Activated CD4-positive, alpha-beta T cell treated with anti-CD3 and anti-CD28 coated beads, Interleukin-2, Interleukin-6, amounts not matched to agents 100 ng/mL and 50 ng/mL, durations not matched to agents 16 hours and 8 hours (primary cell): ENCODE measurements at places on chromosomes 12 and 14.
A peak's percentile ranks its signal among the peaks of the same experiment; 100 is the strongest.

DNA sequence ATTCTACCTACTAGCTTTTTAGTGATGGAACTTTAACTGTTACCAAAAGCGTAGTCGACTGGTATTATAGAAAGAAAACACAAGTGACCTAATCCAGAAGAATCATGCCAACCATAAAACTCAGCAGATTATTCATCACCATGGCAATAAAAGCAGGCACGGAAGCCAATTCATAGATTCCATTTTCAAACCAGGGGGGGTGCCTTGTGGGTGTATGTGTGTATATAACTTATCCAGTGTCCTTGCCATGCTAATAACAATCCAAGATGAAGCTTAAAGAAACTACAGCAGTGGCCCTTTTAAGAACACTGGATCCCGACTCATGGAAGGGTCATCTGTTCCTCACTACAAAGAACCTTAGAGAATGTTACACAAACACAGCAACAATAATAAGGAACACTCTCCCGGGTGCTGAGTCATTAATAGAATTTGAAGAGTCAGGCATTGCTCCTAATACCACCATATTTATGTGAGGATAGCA is 61.0 kb downstream of the EPS8 start:
- no peak for DNase-seq

DNA sequence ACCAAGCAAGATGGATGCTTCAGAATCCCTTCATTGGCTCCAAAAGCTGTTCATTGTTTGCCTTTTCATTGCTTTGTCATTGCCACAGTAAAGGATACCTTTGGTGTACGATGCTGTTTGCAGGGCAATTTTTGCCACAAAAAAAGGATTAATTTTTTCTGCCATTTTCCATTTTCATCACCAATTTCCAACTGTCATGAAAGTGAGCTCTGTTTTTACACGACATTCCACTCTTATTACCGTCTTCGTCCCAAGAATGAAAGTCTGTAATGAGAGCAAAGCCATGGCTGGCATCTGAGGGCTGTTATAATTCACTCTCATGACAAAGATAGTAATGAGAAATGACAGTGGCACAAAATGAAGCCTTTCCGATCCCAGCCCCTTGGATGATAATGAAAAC is 272.7 kb upstream of the DCN start:
- DNase-seq = no peak

DNA sequence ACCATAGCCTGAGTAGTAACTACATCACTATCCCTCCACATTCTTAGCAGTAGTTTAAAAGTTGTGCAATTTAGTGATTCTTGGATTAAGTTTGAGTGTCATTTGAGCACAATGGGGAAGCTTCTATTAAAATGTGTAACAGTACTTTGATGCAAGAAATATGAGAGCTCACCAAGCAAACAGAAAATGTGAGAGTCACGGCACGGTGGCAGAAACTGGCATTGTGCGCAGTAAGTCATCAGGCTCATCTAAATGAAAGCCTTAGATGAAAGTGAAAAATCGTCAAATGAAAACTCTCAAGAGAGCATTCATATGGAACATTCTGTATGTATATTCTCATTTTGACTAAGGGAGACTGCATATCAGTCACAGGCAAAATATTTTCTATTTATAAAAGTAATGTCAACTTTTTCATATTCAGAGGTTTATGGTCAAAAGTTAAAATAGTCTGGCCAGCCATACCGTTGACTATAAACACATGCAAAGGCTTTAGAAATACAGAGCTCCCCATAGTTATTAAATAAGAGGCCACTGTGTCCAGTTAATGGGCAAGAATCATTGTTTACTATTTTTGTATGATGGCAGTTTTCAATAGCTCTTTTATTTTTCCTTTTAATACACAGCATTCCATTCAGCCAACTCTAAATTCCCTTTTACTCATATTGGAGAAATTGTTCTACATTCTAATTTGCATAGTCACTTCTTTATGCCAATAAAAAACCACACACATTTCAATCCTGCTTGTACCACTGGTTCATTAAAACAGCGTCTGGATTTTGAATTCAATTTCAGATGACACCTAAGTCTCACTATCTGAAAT is 167.9 kb downstream of the PRKD1 start:
- no peak for DNase-seq

GRCh38 chr14:55277972-55278740 is 6.9 kb downstream of the FBXO34 start:
- DNase-seq = peak; percentile 38

GRCh38 chr12:22787557-22787956 is 162.6 kb downstream of the ETNK1 start:
- no peak for DNase-seq

GRCh38 chr14:103019826-103020225 is 37.5 kb downstream of the CDC42BPB start:
- no peak for DNase-seq

GRCh38 chr12:31749024-31749704 is 20.3 kb upstream of the AMN1 start:
- DNase-seq = peak; percentile 93

GRCh38 chr14:21343035-21343794 is 40.6 kb downstream of the SUPT16H start:
- DNase-seq = no peak

DNA sequence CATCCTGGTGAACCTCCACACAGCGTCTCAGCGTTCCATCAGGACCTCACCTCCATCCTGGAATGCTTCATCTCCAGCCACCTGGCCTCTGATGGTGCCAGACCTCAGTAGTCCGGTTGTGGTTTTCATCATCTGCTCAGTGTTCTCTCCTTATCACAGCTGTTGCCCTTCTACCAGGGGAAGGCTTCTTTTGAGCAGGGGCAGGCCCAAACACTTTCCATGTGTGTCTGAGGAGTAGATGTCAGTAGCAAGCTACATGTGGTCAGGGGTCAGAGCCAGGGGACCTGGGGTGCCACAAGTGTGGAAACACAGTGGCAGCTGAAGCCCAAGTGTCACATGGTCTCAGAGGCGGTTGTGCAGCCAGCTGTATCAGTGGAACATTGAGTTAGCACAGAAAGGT is 30.2 kb upstream of the FGD4 start:
- no peak for DNase-seq

DNA sequence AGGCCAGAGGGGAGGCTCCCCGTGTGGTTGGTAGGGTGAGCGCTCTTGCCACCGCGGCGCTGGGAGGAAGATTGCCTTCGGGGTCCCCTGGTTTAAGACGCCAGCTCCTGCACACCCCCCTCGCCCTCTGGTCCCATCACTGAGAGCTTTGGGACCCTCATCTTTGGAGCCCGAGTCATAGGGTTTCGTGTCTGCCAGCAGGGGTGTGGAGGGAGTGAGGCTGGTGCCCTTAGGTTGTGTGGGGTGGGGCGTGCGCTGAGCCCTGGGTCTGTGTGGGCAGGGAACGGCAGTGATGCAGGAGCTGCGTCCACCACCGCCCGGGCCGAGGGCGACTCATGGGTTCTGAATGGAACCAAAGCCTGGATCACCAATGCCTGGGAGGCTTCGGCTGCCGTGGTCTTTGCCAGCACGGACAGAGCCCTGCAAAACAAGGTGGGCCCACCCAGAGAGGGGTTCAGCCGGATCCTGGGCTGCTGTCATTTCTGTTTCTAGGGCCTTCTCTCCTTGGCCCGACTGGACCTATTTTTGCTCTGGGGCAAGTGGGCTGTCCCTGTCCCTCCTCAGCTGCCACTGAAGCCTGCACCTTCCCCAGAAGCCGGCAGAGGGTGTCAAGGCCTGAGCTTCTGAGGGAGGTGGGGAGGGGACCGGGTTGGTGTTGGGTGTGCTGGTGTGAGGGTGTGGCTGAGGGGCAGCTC is 12.1 kb downstream of the ACADS start:
- no peak for DNase-seq

GRCh38 chr14:22427771-22428231 is 161.2 kb downstream of the DAD1 start:
- no peak for DNase-seq

DNA sequence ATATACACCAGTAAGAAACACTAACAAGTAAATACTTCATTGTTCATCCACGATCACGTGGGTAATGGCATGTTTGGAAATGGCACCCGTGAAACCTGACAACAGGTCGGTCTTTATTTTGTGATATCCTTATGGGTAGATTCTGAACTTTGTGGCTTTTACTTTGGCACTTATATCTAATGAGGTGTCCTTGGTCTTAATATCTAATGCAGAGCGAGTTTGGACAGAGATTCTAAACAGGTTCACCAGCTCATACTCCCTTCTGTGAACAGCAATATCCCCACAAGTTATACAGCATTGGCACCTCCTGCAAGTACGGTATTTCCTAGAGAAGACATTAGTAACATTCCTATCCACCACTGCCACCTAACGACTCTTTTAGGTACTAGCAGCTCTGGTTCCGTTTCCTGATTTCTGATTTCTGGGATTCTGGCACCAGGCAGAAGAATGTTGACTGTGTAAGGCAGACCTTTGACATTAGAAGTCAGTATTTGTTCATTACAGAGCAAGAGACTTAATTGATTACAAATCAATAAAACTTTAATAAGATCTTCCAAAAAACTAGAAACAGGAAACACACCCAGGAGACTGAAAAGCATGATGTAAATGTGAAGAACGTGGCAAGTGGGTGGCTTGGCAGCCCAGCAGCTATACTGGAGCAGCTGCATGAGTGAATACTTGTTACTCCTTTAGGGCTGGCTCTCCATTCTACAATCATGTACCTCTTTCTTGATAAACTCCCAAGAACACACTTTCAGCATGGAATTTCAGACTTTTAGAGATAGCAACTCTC is 2.5 kb downstream of the ANG start:
- peak; percentile 77 for DNase-seq

GRCh38 chr12:28331130-28331529 is 140.9 kb downstream of the CCDC91 start:
- no peak for DNase-seq

GRCh38 chr14:98950353-98950895 is 321.6 kb downstream of the BCL11B start:
- no peak for DNase-seq

DNA sequence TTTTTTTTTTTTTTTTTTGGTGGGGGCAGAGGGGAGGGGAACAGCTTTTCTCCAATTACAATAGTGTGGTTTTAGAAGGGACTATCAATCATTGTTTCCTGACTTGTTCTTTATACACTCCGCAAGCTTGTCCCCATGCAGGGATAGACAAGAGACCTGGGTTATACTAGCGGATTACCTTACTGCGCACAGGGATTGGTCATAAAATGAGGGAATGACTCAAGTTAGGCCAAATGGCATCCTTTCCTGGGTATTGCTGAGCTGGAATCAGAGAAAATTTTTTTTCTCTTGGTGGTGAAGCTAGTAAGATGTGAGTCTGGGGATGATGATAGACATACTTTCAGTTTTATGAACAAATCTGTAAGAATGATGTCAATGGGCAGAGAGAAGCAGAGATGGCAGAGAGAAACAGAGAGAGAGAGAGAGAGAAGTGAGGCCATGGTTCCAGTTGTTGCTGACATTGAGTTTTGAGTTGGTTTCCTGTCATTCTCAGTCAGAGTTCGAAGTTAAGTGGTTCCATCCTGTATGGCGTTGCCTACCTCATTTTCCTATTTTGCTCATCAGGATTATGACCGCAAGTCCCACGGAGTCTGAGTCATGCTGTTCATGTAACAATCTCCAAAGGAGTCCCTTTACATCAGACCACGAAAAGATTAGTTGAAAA is 59.1 kb upstream of the OTOGL start:
- peak; percentile 56 for DNase-seq

GRCh38 chr12:27824126-27824842 is 44.2 kb upstream of the MANSC4 start:
- peak; percentile 73 for DNase-seq

DNA sequence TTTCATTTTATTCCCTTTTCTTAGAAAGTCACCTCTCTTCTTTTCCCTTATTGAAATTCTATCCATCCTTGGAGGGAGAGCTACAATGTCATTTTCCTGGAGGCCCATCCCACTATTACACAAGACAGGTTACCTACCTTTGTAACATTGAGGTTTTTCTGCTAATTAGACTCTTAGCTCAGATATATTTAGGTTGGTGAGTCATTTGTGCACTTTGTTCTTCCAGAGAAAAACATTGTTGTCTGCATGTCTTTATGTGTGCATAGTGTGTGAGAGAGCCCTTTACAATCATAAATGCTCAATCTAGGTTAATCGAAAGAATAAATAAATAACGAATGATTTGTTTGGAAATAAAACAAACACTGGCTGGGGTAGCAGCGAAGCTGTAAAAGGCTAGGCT is 191.8 kb downstream of the DACT1 start:
- DNase-seq = no peak

- DNase-seq = no peak
Measured at GRCh38 chr14:32702562-32702961, 236.1 kb upstream of the NPAS3 start.

GRCh38 chr12:129184127-129184928 is 331.1 kb downstream of the GLT1D1 start:
- no peak for DNase-seq

GRCh38 chr12:110201995-110202394 is 77.8 kb downstream of the IFT81 start:
- no peak for DNase-seq
